ENCODE measurements at places on chromosomes 4 and X. TPM values are rescaled to one million over a fixed set of nuclear protein-coding genes. Genes with fewer than 3 reads are reported as not detected.

The SEC31A gene
- total RNA-seq, result 239 TPM

The CT83 gene
- total RNA-seq, result not detected

The TCEAL7 gene
- total RNA-seq, result 7.9 TPM

The RTL5 gene
- 9.8 TPM for total RNA-seq

DNA sequence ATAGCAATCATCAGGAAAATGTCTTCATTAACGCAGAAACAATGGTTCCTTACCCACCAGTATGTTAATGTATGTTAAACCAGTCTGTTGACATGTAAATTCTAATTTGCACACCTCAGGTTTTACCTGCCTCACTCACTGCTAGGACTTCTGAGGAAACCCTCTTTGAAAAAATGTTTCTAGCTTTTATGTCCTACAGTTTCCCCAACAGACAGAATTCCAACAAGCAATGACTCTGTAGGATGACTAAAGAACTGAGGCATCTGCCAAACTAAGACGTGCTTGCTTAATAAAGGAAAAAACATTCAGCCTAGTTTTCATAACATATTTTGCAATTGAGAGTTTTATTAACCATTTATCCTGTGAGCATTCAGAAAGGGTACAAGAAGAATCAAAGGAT lies 20.6 kb upstream of the SOX3 start:
- DNase-seq, result no peak

DNA sequence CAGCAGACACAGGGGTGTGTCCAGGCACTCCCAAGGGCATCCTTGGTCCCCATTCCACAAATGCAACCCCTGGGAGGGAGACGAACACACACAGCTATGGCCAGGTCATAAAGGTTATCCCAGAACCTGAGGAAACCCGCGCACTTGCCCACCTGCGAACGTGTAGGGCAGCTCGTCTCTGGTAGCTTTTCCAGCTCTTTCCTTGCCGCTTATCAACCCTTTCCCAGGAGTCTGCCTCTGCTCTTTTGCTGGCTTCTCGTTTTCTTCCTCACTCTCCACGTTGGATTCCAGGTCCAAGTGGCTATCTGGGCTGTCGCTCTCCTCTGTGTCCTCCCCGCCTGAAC lies 13.5 kb downstream of the NOP14 start:
- no peak for DNase-seq

The ANOS1 gene
- 2.3 TPM for total RNA-seq

DNA sequence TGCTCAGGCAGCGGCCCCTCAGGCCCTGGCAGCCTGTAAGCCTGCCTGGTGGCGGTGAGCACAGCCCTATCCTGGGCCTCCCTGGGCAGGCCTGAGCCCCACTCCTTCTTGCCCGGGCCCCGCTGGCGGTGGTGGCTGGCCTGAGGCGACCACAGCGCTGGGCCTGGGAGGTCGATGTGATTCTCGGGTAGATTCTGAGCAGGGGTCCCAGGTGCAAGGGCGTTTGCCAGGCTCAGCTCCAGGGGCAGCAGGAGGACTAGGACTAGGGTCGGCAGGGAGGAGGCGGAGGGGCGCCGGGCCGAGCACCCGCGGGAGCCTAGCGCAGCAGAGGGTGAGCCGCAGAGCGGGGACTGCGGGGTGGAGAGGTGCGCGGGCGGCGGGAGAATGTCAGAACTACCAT lies 17.0 kb downstream of the FAM9A start:
- no peak for DNase-seq

GRCh38 chr4:171774642-171775190 lies 38.5 kb upstream of the GALNTL6 start:
- DNase-seq, result no peak

The PSAPL1 gene
- not detected for total RNA-seq

The FBXL5 gene
- 110 TPM for total RNA-seq

DNA sequence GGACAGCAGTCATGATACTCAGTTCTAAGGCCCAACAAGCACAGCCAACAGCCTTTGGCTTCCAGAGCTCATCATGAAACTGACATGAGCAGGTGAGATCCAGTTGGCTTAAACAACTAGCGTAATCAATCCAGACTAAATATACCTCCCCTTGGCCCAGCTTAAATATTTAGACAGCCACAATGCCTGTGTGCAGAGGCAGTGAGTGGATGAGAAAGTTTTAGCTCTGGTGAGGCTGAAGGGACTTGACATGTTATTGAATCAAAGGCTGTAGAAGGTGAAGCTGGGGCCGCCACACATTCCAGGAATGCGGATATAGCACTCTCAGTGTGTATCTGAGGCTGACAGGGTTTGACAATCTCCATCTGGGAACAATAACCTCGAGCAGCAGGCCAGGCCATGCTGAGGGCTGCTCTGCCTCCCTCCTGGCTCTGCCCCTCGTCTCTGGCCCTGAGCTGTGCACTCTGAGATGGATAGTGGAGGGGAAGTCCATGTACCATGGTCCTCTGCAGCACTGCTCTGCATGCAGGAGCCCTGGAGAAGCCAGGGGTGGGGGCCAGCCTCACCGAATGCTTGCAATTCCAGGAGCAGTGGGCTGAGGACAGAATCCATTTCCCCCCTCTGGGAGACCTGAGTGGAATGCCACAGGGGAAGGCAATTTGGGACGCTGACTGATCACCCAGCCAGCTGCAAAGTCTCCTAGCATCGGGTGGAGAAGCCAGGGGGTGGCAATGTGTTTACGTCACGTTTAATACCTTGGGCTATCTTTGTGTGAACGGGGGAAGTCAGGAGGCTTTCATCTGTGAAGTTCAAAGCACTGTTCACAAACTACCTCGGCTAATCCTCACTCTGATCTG lies 37.3 kb upstream of the RASL11B start:
- no peak for DNase-seq

The MAGED4B gene
- total RNA-seq, result 8.3 TPM

- no peak for DNase-seq
Observed at GRCh38 chr4:2457481-2458295, 11.2 kb upstream of the RNF4 start.

The C4orf50 gene
- total RNA-seq, result 0.05 TPM

The TRO gene
- 11.3 TPM for total RNA-seq

DNA sequence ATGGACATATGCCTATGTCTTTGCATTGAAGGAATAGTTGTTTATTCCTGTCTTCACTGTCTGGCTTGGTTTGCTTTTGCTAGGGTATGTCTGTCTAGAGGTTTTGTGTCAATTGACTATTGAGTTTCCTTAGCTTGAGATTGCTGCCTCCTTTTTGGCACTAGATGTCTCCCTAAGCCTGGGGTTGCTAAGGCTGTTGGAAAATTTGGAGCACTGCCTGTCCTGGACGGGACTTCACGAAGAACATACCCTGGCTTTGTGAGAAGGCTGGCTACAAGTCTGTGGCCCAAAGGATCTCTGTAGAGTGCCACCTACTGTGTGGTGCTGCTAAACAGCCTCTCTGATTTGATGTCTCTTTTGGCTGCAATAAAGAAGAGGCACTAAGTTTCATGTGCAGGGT lies 183.8 kb upstream of the NUDT10 start:
- no peak for DNase-seq

- no peak for DNase-seq
Observed at GRCh38 chrX:7223271-7223670, 75.3 kb upstream of the PUDP start.

The FSTL5 gene
- total RNA-seq, result not detected
